Immature natural killer cell (primary cell): ENCODE measurements at places on chromosomes 1 and 21.
A peak's percentile ranks its signal among the peaks of the same experiment; 100 is the strongest.

DNA sequence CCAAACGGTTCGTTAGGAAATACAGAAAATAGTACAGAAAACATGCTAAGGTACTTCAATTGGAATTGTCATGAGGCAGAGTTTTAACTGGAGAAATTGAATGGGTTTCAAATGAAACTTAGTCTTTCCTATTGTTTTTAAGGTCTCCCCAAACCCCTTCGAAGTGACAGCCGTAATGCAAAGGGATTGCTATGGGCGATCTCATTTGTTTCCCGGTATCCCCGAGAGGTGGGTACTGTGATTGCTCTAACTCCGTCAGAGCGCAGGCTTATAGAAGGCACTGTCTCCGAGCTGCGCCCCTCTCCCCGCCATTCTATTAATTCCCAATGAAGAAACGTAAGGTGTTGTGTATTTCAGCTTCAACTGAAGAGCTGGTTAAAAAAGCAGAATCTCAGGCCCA is 22.0 kb upstream of the RNF187 start:
- DNase-seq, result no peak

- peak; percentile 30 for DNase-seq
These were observed 22.6 kb downstream of the CASP9 start for GRCh38 chr1:15501208-15502032.

DNA sequence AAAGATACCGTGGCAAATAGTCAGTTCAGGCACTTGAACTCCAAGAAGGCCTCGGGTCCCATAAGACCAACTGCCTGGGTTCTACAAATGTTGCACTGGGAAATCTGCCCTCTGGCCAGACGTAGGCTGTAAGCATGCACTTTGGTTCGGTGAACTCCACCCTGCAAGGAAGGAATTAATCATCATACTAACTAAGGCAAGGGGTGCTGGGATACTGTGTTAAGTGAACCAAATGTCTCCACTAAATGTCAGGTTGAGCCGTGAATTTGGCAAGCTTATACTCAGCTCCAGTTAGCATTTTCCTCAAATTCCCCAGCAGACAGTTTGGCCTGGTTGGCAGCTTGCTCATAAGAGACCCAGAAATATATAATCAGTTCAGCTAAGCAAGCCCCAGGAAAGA is 385.9 kb downstream of the GPATCH2 start:
- no peak for DNase-seq

GRCh38 chr1:203914292-203914691 is 52.9 kb downstream of the SNRPE start:
- no peak for DNase-seq

- DNase-seq, result no peak
These were observed 121.5 kb downstream of the SIM2 start for GRCh38 chr21:36820176-36821031.

DNA sequence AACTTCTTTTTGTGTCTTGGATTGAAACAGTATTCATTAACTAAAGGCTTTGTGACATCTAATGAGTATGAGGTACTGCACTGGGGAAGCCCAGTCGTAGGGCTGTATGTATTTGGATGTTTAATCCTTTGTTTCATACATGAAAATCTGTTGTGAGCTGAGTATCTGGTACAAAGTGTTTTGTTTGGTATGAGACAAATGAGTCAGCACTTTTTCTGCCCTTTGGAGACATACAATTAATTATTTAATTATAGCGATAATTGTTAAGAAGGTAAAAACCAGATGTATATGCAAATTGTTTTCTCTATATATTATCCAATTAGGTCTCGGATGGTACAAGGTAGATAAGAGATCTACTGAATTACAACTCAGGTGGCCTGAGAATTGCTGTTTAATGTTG is 36.3 kb downstream of the MARK1 start:
- DNase-seq, result no peak

GRCh38 chr1:219422811-219423598 is 189.9 kb downstream of the ZC3H11B start:
- no peak for DNase-seq

DNA sequence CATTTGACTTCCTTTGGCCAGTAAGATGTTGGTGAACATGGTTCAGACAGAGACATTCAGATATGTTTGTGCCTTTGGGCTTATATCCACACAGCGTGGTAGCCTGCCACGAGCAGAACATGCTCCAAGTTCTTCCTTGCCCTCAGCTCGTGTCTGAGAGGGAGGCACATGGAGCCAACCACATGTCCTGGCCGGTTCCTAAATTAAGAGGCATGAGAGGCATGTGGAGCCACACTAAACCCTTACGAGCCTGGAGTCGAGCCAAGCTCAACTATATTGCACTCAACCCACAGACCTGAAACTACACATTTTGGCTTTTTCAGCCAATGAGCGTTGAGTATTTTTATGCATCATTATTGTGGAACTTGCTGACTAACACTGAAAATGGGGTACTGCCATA is 133.7 kb upstream of the KCNK1 start:
- no peak for DNase-seq

DNA sequence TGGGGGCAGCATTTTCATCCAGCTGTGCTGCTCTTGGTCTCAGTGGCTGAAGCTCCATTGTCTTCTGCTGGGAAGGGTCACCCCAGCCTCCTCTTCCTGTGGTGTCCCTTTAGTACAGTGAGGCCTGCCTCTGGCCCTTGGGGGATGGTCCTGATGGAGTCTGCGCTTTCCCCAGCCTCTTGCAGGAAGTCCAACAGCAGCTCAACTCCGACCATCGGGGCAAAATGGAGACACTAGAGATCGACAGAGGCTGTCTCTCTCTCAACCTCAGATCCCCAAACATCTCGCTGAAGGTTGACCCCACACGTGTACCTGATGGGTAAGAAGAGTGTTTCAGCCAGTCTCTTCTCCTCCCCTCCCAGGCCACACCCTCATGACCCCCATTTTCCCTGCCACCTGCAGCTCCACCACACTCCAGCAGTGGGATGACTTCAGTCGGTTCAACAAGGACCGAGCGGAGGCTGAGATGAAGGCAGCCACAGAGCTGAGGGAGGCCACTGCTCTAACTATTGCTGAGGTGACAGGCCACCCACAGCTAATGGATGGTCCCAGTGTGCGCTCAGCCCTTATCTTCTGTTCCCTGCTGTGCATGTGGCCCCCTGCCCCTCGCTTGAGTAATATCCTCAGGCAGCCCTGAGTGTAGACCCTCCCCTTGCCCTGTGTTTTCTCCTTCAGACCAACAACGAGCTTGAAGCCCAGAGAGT is 2.0 kb upstream of the ADPRS start:
- DNase-seq, result no peak
